Endothelial cell (in vitro differentiated cells): ENCODE measurements at places on chromosomes 3 and 15. TPM values are rescaled to one million over a fixed set of nuclear protein-coding genes. Genes with fewer than 3 reads are reported as not detected.

The CPOX gene
- total RNA-seq, result 21.5 TPM

The UBA3 gene
- 58.9 TPM for total RNA-seq

The LTK gene
- 25.7 TPM for total RNA-seq

The BFSP2 gene
- not detected for total RNA-seq

The DAPK2 gene
- total RNA-seq, result 10.0 TPM

The SEMA6D gene
- total RNA-seq, result 12.8 TPM

The CHRNB4 gene
- not detected for total RNA-seq

The FLNB gene
- 216 TPM for total RNA-seq

The DAZL gene
- total RNA-seq, result 0.33 TPM

The DZIP1L gene
- total RNA-seq, result 7.7 TPM

The SERPINI1 gene
- 15.5 TPM for total RNA-seq

The OGG1 gene
- 22.2 TPM for total RNA-seq

The ZNF197 gene
- 29.6 TPM for total RNA-seq

The SLC28A2 gene
- total RNA-seq, result not detected

The GOLGA6L10 gene
- total RNA-seq, result 0.28 TPM

The NR2C2 gene
- 49.1 TPM for total RNA-seq

The HGD gene
- not detected for total RNA-seq

The MYLK gene
- 7.8 TPM for total RNA-seq

The GALNT15 gene
- total RNA-seq, result 0.08 TPM

The TUSC7 gene
- total RNA-seq, result not detected

The AGTR1 gene
- not detected for total RNA-seq

The FMN1 gene
- 1.3 TPM for total RNA-seq

The CACNA1D gene
- 208 TPM for total RNA-seq

The EAF2 gene
- total RNA-seq, result 4.0 TPM

The CCR9 gene
- total RNA-seq, result not detected

The PYDC2 gene
- total RNA-seq, result not detected

The TMOD2 gene
- 118 TPM for total RNA-seq

The A4GNT gene
- total RNA-seq, result not detected

The ITIH4 gene
- 8.2 TPM for total RNA-seq

The RETNLB gene
- not detected for total RNA-seq

The CADPS gene
- total RNA-seq, result 0.26 TPM

The C15orf40 gene
- 17.4 TPM for total RNA-seq

The IMPG2 gene
- total RNA-seq, result 0.74 TPM

The DTWD1 gene
- total RNA-seq, result 14.5 TPM

The CLDN18 gene
- not detected for total RNA-seq

The EIF4E3 gene
- total RNA-seq, result 5.2 TPM

The ARHGAP11A gene
- total RNA-seq, result 19.7 TPM

The GOLGA6L7 gene
- total RNA-seq, result not detected

The PCCB gene
- total RNA-seq, result 35.2 TPM

The ZNF80 gene
- total RNA-seq, result not detected

The NPAP1 gene
- total RNA-seq, result 0.18 TPM

The TSEN2 gene
- 8.7 TPM for total RNA-seq

The CLDN11 gene
- 1.8 TPM for total RNA-seq

The PRR20G gene
- not detected for total RNA-seq

The ERC2 gene
- total RNA-seq, result 20.5 TPM

The MYRIP gene
- total RNA-seq, result 0.49 TPM

The LOXL1 gene
- 156 TPM for total RNA-seq

The TCF12 gene
- 123 TPM for total RNA-seq

The MYO9A gene
- 39.2 TPM for total RNA-seq

The POPDC2 gene
- 2.0 TPM for total RNA-seq

The CD276 gene
- total RNA-seq, result 552 TPM

The CCDC32 gene
- total RNA-seq, result 40.4 TPM

The TEX264 gene
- total RNA-seq, result 23.8 TPM

The RABL3 gene
- 15.1 TPM for total RNA-seq

The NT5DC2 gene
- 252 TPM for total RNA-seq
